Activated T-helper 9 cell treated with anti-CD3 and anti-CD28 coated beads, Interleukin-2, amount 50 U/mL, for 16 hours (primary cell): ENCODE measurements at places on chromosomes 4 and X.

GRCh38 chr4:63764400-63764799, 644.9 kb downstream of the TECRL start:
- no peak for DNase-seq

- DNase-seq = no peak
Observed at GRCh38 chrX:17986440-17986839, 125.3 kb upstream of the RAI2 start.

GRCh38 chr4:121177246-121178137, 13.4 kb upstream of the TNIP3 start:
- DNase-seq = no peak

DNA sequence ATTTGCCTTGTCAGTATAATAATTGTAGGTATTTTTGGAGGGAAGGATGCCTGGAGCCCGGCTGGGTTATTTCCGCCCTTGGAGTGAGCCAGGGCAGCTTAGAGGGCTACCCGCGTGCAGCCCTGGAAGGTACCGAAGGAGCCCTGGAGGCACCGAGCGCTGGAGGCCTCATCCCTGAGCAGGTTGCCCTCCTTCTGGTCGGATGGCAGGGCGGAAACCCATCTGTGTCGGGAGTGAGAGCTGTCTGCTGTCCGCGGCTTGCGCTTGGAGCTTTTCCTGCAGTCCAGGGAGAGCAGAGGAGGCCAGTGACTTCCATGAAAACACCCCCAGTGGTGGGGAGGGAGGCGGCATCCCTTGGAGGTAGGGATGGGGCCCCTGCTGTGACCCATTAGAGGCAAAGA, 122.1 kb downstream of the TBL1X start:
- no peak for DNase-seq

DNA sequence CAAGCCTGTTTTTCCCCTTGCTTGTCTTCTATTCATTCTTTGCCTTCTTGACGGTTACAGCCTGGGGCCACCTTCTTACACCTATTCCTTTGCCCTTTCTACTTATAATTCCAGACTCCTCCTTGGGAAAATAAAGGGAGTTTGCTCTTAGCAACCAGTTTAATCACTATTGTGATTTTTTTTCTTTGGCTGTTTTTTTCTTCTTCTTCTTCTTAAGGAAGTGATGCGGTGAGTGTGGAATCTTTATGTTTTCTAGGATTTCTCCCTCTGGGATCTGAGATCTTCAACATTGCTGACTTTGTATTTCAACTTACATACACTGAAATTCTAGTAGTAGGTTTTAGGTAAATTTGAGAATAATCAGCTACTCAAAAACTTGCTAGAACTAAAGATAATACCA, 1.1 kb upstream of the KLHL13 start:
- DNase-seq = no peak

GRCh38 chrX:71052721-71053120, 15.4 kb downstream of the SNX12 start:
- no peak for DNase-seq

- no peak for DNase-seq
Observed at GRCh38 chr4:79575709-79576428, 167.8 kb upstream of the GK2 start.

- no peak for DNase-seq
Observed at GRCh38 chr4:151688003-151688784, 72.6 kb downstream of the GATB start.

DNA sequence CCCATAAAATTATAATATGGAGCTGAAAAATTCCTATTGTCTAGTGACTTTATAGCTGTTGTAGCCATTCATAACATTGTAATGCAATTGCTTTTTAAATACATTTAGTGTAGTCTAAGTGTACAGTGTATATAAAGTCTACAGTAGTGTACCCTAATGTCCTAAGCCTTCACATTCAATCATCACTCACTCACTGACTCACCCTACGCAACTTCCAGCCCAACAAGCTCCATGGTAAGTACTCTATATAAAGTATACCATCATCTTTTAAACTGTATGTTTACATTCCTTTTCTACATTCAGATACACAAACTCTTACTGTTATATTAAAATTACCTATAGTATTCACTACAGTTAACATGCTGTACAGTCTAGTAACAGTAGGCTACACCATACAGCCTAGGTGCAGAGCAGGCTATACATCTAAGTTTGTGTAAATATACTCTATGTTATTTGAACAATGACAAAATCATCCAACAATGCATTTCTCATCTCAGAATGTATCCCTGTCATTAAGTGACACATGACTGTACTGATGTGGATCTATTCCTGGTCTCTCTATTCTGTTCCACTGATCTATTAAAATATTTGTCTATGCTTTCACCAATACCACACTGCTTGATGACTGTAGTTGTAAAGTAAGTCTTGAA, 33.7 kb downstream of the CLOCK start:
- no peak for DNase-seq

DNA sequence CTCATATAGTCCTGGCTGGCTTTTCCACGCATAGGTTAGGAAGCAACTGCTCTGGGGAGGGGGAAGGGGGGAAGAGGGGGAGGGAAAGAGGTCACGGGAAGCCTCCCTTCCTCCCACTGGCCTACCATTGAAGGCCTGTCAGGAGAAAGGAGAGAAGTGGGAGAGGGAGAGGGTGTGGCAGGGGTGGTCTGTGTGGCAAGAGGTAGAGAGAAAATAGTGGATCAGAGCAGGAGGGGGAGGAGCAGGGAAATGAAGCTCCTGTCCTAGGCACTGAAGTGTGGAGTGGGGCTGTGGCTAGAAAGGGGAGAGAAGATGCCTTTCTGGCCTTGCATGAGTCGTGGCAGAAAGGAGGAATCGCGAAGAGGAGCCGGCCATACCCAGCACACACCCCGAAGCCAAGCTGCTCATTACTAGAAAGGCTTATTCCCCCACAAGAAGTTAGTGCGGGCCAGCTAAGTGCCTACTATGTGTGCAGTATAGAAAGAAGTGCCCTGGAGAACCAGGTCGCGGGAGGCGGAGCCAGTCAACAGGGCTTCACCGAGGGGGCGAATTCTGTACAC, 1.1 kb upstream of the TMEM164 start:
- DNase-seq = no peak

DNA sequence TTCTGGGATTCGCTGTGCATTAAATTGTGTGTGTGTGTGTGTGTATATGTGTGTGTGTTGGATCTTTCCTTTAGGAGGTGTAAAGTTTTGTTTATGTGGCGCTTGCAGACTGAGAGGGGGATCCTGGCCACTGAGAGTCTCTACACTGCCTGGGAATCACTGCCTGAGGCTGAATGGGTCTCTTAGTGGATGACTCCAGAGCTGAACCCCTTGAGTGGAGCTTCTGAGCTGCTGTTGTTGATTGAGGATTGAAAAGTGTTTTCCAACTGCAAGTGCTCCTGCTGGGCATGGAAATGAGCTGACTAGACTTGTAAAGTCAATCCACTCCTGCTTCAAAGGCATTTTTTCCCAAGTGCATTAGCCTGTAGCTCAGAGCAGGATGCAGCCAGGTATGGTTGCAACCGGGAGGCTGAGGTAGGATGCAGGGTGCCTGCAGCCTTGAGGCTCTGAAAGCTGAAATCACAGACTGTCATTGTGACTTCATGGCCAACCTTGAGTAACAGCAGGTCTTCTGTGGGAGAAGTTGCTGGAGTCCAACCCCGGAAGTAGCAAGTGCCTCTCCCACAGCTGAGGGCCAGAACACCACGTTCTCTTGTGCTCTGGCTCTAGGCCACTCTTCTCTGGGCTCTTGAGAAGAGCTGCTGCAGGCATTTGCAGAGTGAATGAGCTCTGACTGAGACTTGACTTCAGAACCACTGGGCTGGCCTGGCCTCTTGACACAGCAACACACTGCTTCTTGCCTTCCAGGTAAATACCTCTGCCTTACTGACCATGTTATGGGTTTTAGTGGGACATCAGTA, at the start of gene TBX22:
TBX22 (plus strand) TSS at position 613 of the 800 bp plus-strand sequence. CDS start 7,517 bp downstream, outside the sequence.
- no peak for DNase-seq

DNA sequence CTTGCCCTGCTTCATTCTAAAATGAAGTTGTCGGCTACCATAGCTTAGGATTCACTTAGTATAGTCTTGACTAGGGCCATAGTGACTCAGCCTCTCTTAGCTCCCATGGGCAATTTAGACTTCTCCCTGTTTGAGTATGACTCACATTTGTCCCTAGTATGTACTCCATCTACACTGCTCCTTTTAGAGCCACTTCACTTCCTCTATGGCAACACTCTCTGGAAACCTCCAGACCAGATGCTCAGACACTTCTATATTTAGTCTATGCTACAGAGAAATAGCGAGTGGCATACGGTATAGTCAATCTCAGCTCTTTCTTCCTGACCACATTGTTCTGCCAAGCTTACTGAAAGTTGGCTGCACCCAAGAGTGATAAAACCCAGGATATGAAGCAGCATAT, 11.2 kb downstream of the MEPE start:
- DNase-seq = no peak

- no peak for DNase-seq
Observed at GRCh38 chr4:152784490-152785350, 5.0 kb downstream of the ARFIP1 start.

DNA sequence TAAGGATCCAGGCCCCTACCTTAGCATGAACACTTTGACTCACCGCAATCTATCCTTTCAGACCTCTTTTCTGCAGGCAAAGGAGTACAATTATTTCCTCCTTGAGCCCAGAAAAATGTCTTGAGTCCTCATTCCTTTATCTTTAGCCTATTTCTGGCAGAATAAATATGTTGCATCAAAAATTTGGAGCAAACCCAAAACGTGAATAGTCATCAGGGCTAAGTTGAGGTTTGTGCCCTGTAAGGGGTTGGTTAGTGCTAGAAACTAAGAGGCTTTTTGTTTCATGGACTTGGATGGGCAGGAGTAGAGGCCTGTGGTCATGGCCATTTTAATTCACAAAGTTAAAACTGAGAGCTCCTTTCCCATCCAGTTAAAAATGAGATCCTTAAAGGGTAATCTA, 460.3 kb downstream of the GBA3 start:
- no peak for DNase-seq

DNA sequence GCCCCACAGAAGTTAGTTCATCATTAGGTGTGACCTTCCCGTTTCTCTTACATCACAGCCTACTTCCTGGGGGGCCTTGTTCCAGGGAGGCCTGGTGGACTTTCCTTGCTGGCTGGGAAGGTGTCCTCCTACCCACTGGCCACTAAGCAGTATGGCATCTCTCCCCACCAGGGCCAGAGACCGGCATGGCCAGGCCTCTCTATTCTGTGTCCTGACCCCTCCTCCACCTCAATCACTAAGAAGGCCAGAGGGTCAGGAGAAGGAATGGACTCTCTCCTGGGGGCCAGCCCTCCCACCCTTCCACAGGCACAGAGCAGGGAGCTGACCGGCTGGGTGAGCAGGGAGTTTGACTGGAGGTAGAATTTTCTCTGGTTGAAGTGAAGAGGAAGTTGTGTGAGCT, 81.9 kb downstream of the PJA1 start:
- no peak for DNase-seq

- no peak for DNase-seq
Observed at GRCh38 chr4:14269824-14270223, 642.3 kb upstream of the BOD1L1 start.

- DNase-seq = no peak
Observed at GRCh38 chrX:153565996-153566580, 32.9 kb downstream of the CCNQ start.

- no peak for DNase-seq
Observed at GRCh38 chrX:120406638-120407037, 44.7 kb downstream of the ATP1B4 start.

DNA sequence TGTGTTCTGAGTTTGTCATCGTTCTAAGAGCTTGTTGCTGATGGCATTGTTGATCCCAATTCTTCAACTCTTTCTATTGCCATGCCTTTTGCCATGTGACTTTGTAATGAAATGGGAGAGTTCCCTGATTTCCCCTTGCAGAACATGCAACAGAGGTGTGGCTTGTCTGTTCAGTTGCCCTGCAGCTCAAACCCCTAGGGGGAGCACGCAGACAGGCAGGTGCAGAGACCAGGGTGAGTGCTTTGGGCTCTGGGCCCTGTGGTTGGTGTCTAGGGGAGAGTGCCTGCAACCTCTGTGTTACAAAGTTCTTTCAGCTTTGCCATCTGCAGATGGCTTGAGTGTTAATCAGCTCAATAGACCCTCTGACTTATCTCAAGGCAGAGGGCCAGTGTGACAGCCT, 332.7 kb downstream of the MID1IP1 start:
- DNase-seq = no peak

DNA sequence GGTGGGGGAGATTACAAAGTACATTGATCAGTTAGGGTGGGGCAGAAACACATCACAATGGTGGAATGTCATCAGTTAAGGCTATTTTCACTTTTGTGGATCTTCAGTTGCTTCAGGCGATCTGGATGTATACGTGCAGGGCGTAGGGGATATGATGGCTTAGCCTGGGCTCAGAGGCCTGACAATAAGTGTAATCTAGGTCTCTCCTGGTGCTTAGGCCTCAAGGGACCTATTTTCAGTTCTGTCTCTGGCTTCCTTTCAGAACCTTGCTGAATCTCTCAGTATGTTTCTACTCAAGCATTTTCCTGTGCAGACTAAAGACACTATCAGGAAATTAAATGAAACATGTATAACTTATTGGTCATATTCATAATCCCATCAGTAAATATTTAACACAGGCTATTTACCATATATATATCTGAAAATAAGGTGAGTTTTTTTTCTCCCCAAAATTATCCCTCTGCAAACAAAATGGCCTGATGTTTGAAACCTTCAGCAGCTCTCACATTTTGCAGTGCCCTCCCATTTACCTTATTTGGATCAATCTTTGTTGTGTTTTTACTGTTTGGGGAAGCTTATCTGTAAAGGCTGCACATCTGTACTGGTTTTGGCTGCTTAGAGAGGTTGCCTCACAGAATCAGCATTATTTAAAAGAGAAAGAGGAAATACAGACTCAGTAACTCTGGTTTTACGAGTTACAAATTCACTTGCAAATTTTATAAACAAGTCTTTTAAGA, 2.3 kb upstream of the ZCCHC4 start:
- DNase-seq = no peak

GRCh38 chrX:9379697-9380551, 84.9 kb upstream of the TBL1X start:
- no peak for DNase-seq

GRCh38 chr4:163866728-163867315, 372.3 kb downstream of the TMA16 start:
- DNase-seq = no peak

DNA sequence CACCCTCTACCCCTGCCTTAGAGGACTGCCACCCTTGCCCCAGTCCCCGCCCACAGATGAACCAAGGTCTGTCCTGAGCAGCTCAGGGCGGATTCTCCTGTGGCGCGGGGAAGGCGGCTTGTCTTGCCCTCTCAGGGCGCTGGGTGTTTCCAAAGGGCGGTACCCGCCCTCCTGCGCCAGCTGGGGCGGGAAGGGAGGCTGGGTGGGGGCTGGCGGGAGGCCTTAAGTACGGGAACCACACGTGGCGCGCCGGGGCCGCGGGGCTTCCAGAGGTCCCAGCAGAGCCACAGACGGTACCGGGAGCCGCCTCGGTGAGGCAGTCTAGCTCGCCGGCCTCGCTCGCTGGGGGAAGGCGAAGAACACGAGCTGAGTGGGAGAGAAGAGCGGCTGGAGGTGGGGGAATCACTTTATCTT, 361.1 kb downstream of the MID1IP1 start:
- peak; percentile 17 for DNase-seq

- no peak for DNase-seq
Observed at GRCh38 chr4:126172126-126172525, 857.4 kb downstream of the FAT4 start.
